ENCODE measurements at places on chromosomes 2 and 18.

GRCh38 chr18:39618265-39619003, 2052.8 kb upstream of the CELF4 start:
- no peak for DNase-seq

DNA sequence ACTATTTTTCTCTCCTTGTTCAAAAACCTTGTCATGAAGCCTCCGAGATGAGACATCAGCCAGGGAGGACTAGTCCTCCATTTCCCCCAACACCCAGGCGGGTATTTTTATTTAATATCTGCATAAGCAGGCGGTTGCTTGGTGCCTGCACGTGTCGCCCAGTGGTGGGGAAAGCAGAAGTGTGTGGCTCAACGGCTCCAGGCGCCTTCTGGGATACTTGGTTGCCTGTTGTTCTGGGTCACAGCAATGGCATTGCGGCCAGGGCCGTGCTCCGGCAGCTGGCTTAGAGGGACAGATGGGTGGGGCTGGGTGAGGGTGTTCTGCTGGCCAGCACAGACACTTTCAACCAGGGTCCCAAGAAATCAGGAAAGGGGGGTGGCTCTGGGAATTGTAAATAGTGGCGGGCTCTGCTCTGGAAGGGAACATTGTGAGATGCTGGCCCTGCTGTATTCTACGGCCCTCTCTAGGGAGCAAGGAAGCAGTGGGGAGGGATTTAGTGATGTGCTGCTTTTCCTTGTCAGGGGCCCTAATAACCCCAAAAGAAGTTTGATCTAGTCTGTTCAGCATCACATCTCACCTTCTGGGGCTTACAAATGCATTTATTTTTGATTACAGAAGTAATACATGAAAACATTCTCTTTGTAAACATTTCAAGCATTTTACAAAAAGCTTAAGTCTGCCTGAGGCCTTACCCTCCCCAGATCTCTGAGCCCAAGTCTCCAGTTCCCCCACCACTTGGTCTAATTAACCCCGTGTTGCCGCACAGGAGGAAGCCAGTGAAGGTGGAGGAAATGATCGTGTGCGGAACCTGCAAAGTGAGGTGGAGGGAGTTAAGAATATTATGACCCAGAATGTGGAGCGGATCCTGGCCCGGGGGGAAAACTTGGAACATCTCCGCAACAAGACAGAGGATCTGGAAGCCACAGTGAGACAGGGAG, 1.1 kb downstream of the VAMP8 start:
- DNase-seq: no peak

DNA sequence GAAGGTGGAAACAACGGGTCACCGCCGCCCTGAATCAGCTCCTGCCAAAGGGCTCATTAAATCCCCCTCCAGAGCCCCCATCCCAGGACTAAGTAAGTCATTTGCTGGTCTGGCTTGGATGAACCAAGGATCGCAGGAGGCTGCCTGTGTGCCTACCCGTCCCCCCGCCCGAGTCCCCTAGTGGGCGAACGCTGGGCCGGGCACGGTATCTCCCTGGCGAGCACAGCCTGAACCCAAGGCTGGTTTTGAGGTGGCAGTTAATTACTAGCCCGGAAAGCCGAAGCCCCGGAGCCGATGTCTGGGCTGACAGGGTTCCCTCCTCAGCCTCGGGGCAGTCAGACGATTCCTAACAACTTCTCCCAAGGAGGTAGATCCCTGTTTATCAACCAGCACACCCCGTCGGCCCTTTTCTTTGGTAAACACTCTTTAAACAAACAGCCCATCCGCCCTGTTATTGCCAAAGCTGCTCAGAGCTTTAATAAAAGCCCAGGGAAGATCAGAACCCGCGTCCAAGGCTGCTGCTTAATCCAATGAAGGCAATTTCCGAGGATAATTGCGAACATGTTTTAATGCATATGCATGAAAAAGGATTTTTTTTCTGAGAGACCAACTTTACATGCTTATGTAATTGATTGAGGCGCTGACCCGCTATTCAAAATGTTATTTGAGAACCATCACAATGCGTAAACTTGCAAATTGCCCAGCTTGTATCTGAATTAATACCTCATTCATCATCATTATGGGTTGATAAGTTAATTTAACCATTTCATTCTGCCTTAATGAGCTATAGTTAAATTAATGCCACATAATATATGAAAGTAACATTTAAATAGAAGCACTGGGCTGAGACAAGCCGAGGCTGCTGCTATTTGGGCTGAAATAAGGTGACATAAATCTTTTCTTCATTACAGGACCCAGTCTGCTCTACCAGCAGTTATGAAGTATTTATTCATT, 10.5 kb downstream of the EVX2 start:
- no peak for DNase-seq

- no peak for DNase-seq
Measured at GRCh38 chr2:135676031-135676430, 65.6 kb upstream of the UBXN4 start.

GRCh38 chr2:241130316-241130715, 19.0 kb downstream of the PASK start:
- DNase-seq: no peak
